ENCODE measurements at places on chromosomes 3 and 15.
A peak's percentile ranks its signal among the peaks of the same experiment; 100 is the strongest.

DNA sequence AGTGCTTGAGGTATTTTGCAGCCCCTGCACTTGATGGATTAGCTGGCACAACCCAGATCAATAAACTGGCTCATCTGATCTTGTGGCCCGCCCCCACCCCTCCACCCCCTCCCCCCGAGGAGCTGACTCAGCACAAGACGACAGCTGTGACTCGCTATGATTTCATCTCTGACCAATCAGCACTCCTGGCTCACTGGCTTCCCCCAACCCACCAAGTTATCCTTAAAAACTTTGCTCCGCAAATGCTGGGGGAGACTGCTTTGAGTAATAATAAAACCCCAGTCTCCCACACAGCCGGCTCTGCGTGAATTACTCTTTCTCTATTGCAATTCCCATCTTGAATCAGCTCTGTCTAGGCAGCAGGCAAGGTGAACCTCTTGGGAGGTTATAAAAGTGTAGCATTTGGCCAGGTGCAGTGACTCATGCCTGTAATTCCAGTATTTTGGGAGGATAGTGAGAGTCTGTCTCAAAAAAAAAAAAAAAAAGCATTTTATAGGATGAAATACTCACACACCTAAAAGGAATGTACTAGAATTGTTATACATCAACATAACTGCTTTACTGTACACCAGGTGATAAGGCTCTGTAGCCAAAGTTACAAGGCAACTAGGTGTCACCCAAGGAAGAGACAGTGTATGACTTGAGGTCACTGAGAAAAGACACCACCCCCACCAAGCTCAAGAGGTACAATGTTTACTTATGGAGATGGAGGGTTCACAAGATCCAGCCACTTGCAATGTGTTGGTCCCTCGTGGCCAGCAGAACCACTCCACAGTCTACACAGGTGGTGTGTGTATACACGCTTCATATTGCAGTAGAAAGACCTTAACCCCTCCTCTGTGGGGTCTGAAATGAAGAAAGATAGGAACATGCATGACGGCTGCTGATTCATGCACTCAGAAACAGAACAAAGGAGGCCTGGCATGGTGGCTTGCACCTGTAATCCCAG, 8.6 kb downstream of the ZNF445 start:
- no peak for DNase-seq

GRCh38 chr3:138327831-138328230, 1.8 kb downstream of the NME9 start:
- no peak for DNase-seq

GRCh38 chr3:180180795-180181194, 144.1 kb upstream of the PEX5L start:
- no peak for DNase-seq

DNA sequence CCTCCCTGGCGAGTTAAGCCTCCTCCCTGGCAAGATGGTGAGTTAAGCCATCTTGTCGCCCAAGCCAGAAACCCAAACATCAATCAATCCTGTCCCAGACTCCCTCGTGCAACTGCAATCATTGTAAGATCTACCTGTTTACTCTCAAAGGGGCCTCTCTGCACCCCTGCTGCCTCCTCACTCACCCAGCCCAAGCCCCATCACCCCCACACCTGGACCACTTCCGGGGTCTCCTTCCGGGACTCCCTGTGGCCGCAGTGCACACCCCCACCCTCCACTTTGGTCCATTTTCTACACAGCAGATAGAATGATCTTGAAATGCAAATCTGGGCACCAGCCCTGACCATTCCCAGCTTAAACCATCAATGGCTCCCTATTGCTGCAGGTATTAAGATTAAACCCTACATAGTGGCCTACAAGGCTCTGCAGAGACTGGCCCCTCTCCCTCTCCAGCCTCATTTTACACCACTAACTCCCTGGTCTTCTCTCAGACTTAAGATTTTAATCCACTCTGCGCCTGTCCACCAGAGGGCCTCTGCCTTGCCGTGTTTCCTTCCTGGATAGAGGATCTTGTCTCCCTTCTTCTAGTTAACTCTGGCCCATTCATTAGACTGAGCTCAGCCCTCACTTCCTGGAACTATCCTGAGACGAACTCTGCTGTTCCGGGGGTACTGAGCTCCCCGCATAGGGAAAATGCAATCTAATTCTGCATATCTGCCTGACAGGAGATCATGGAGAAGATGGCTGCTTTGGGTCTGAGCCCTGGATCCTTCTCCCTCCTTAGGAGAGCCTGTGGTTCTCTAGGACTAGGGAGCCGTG, 41.9 kb upstream of the SLC6A1 start:
- no peak for DNase-seq

DNA sequence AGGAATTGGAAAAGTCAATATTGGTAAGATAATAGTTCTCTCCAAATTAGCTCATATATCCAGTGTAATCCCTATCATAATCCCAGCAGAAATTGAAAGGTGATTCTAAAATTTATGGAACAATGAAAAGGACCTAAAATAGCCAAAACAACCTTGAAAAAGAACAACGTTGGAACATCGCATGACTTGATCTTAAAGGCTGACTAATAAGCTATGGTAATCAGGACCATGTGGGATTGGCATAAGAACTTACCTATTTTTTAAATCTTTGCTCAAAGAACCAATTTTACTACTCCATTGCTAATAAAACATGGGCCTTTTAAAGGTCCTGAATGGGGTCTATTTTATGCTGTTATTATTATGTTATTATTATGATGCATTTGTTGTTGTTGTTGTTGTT, 40.9 kb downstream of the B3GNT5 start:
- DNase-seq, result no peak

DNA sequence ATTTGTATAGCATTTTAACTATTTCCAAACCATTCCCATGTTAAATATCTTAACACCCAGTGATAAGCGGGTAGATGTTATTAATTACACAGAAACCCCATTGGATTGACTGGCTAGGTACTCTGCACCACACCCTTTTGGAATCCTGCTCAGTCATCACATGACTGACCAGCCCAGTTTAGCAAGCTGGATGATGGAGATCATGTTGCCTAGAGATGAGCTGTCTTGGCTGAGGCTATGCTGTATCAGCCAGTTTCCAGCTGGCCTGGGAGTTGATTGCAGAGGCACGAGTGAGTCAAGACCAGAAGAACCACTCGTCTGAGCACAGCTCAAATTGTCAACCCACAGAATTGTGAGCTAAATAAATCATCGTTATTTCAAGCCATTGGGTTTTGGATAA, 124.6 kb downstream of the ZNF621 start:
- DNase-seq, result no peak

- no peak for DNase-seq
Measured at GRCh38 chr15:100726421-100727190, 124.2 kb downstream of the ASB7 start.

GRCh38 chr15:100663915-100664281, 61.5 kb downstream of the ASB7 start:
- DNase-seq, result no peak

DNA sequence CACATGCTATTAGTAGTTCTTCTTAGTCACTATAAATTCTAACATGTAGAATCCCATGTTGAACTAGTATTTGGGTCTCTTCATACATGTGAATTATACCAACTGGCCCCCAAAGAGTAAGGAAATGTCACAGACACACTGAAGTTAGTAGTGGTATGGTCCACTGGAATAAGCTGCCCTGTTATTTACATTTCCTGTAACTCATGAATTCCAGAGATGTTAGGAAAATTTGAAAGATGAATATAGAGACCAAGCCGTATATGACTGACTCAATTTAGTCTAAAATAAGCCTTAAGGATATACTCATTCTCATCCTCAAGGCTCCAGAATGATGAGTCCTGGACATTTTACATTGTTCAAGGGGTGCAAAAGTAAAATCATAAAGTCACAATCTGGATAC, 81.2 kb downstream of the FBXL22 start:
- no peak for DNase-seq

DNA sequence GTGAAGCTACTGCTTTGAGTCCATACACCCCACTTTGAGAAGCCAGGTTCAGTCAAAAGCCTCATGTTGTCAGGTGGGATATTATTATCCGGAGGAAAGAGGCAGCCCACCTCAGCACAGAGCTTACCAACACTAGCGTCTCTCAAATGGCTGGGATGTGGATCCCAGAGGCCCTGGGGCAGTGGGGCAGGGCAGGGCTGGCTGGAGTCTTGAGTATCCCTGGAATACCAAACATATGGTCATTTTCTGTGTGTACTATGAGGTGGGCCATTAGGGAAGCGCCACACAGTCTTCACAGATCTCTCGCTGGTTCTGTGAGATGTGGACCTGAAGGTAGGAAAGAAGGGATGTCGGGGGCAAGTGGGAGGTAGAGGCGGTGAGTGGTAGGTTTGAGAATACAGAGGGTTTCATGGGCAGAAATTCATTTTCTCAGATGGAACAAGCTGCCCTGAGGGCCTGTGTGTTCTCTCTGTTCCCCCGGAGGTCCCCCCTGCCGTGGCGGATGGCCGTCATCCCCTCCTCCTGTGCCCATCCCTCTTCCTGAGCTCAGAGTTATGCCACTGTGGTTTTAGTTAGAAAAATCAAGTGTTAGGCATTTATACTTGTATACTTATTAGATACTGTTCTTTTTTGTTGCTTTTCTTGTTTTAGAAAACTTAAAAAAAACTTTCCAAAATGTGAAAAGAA, 66.4 kb downstream of the USP13 start:
- DNase-seq, result peak; percentile 1

- no peak for DNase-seq
Measured at GRCh38 chr15:49270541-49271421, 100.7 kb downstream of the GALK2 start.

DNA sequence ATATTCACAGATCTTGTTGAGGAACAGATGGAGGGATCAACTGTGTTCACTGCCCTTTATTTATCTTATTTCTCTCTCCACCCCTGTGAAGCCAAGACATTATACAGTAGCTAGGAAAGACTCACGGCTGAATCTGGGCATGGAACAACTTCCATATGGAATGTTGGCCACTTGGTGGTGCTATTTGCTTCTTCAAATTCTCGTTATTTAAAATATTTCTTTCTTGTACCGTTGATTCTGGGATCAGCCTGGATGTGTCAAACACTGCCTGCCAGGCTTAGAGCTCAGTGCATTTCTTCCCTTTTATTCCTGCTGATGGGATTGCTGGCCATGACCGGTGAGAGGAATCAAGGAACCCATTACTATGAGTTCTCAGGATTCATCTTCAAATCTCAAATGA, 17.5 kb upstream of the GASK1A start:
- DNase-seq, result peak; percentile 23

- no peak for DNase-seq
Measured at GRCh38 chr15:35279811-35280210, 194.7 kb upstream of the NANOGP8 start.

DNA sequence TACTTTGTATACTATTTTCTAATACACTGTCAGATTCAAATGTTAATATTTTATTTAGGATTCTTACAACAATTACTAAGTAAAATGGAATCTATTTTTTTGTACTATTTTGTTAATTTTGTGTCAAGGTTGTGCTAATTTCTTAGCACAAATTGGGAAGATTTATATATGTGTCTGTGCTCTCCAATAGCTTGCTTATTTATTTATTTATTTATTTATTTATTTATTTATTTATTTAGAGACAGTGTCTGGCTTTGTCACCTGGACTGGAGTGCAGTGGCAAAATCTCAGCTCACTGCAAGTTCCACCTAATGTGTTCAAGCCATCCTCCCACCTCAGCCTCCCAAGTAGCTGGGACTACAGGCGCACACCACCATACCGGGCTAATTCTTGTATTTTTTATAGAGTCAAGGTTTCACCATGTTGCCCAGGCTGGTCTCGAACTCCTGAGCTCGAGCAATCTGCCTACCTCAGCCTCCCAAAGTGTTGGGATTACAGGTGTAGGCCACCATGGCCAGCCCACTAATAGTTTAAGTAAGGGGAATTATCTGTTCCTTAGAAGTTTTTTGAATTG, 34.6 kb downstream of the CTXND1 start:
- DNase-seq, result no peak

DNA sequence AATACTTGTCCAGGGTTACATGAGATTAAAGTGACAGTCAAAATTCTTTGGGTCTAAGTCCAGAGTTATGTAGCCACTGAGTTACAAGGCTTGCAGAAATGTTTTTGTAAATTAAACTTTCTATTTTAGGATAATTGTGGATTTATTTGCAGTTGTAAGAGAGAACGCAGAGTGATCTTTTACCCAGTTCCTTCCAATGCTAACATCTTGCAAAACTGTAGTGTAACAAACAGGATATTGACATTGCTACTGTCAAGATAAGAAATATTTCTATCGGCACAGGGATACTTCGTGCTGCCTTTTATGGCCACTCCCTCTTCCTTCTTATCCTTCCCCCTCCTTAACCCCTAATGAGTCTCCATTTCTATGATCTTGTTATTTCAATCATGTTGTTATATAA, 1022.9 kb downstream of the MCTP2 start:
- no peak for DNase-seq

DNA sequence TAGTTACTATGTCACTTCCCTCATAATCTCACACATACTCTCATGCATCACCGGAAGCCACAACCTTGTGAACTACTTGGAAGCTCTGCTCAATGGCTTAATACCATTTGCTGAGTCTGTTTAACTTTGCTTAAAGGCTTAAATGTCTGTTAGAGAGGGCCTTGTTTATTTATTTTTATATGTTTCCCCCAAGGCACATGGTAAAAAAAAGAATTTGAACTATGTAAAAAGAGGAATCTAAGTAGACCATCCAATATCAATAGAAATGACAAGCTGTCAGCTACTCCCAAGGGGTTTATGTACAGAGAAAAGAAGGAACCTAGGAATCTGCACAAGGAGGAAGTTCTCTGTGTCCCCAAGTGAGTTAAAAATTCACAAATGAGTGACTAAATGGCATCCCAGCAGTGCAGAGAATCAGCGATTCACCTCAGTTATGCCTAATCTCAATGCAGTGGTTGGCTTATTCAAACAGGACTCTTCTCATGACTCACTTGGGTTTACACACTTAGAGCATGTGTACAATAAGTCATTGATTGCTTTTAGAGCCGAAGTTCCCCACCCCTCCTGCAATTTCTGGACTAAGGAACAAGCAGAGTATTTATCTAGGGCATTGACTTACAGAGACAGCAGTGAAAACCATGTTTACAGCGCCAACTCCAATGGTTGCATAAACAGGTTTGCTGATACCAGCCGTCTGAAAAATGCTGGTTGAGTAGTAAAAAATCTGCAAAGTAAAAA, 24.4 kb downstream of the SLC2A2 start:
- no peak for DNase-seq

GRCh38 chr3:49717211-49717958, 2.1 kb downstream of the AMIGO3 start:
- no peak for DNase-seq

DNA sequence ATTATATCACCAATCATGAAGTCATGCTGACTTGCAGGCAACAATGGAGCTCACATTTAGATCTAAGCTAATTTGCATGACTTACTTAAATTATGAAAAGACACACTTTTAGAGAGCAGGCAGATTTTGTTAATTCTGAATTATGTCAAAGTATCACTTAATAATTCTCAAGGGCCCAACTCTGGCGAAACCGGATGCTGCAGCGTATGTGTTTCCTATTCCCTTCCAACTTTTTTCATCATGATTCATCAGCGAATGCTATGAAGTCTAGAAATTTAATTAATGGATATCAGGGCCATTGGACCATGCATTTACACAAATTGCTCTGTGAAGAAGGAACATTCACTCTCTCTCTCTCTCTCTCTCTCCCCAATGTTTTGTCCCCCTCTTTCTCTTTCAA, 63.5 kb upstream of the GOLGA8A start:
- no peak for DNase-seq

- DNase-seq, result no peak
Measured at GRCh38 chr15:36958606-36959005, 141.7 kb downstream of the MEIS2 start.

All from NCI-H748 treated with DMSO at 0.1 percent for 48 hours (cell line).